ENCODE measurements at places on chromosomes 3 and 15.
A peak's percentile ranks its signal among the peaks of the same experiment; 100 is the strongest.

- no peak for DNase-seq
Measured at GRCh38 chr15:39265261-39265660, 315.6 kb upstream of the THBS1 start.

DNA sequence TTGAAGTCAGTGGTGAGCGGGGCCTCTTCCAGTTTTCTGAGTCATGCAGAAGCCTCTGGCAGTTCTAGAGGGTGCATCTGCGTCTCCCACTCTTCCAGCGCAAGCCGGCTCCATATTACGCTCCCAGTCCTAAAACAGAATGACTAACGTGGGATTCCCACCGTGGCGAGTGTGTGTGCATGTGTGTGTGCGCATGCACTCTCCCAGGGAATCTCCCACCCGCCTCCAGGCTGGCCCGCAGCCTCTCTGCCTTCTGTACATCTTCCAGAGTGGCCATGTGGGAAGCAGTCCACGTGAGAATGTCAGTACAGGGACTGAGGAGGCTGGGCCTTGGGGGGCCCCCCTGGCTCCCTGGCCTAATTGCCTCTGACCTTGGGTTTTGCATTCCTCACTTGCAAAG, 87.7 kb downstream of the LSM3 start:
- DNase-seq: peak; percentile 66

GRCh38 chr3:55951388-55951787, 464.3 kb upstream of the WNT5A start:
- DNase-seq: no peak

- no peak for DNase-seq
Measured at GRCh38 chr3:195410546-195410945, 32.3 kb downstream of the ACAP2 start.

DNA sequence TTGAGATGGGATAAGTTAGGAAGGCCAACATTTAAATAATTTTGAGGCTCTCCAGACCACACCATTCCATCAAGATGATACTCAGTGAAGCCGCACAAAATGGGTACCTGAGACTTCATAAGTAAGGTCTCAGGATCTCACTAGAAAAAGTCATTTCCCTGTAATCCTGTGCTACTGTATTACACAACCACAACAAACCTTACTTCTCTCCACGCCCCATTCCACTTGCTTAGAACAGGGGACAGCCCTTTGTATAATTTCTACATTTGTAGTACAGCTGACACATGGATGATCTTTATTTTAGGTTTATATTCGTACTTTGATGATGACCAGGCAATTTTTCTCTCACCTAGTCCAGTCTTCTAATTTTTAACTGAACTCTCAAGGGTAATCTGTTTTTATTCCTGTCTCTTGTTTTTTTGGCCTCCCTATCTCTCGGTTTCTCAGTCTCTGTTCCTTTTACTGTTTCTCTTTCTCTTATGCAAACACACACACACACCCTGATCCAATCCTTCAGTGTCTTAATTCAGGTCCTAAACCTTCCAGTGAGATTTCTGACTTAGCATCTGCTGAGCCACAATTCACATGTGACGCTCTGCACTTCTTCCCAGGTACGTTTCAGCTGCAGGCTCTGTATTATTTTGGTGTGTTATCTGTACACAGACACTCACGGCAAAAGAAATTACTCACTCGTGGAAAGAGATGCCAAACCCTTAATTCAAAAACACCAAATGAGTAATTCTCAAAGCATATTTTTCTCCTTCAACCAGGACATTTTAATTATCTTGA, 223.2 kb upstream of the THBS1 start:
- no peak for DNase-seq

DNA sequence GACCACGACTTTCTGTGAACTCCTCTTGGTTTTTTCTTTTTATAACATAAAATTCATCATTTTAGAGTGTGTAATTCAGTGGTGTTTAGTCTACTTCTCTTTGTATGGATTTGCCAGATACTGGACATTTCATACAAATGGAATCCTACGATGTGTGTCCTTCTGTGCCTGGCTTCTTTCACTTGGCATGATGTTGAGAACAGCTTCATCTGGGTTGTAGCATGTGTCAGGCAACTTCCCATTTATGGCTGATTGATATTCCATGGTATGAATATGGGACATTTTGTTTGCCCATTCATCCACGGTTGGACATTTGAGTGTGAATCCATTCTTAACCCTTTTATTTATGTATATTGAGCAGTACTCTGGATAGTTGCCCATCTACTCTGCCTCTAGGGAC, 82.7 kb upstream of the KLF13 start:
- no peak for DNase-seq

DNA sequence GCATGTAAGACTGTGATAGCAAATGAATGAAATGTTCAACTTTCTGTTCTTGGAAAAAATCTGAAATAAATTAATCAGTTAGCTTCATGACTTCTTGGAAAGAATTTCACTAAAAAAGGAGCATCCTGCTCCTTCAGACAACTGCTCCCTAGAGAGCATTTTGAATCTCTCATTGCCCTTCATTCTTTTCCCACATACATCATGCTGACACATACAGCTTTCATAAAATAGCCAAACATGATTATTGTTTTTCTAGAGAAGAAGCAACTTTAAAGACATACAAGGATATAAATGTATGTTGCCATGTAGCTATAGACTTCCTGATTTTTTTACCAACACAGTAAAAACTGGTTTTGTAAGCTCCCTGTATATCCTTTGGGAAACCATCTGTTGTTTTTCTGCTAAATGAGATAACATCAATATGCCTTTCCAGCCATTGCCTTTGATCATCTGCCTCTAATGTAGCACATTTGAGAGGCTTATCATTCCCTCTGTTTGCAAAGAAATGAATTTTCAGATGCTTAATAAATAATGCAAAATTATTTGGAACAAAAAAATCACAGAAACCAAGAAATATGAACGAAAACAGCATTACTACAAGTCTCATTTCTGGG, 248.2 kb upstream of the GPR149 start:
- DNase-seq: no peak

- DNase-seq: no peak
Measured at GRCh38 chr3:43343185-43343584, 56.8 kb downstream of the SNRK start.

DNA sequence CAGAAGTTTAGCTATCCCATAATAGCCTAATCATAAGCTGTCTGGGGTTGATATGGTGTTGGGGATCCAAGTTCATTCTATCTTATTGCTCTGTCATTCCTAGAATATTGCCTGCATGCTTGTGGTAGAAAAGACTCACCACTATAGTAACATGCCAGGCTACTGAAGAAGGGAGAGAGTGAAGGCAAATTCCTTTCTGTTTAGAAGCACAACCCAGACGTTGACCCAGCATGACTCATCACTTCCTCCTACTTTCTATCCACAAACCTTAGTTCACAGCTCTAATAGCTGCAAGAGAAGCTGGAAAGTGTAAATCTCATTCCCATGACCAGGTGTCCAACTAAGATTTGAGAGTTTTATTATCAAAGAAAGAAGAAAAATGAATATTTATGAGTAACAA, 57.8 kb upstream of the NMD3 start:
- DNase-seq: no peak

GRCh38 chr3:65730449-65730848, 308.3 kb downstream of the MAGI1 start:
- no peak for DNase-seq

DNA sequence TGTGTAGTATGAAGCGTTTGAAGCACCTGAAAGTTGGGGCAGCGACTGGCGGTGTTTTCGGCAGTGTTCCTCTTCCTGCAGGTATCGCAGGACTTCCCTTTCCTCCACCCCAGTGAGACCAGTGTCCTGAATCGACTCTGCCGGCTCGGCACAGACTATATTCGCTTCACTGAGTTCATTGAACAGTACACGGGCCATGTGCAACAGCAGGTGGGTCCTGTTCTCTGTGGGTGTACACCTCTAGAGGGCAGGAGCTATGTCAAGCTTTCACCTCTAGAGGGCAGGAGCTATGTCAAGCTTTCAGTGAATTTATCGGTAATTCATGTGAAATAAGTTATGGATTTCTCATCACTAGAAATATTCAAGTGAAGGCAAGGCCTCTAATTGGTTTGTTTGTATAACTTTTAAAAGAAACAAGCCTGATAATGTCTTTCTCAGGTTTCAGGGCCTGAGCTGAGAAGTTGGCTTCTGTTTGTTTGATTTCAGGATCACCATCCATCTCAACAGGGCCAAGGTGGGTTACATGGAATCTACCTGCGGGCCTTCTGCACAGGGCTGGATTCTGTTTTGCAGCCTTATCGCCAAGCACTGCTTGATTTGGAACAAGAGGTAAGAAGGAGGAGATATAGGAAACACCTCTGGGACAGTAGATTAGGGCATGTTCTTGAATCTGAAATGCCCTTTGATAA, 5.3 kb downstream of the TUBGCP4 start:
- no peak for DNase-seq

- DNase-seq: no peak
Measured at GRCh38 chr3:14122301-14122700, 2.4 kb downstream of the CHCHD4 start.

DNA sequence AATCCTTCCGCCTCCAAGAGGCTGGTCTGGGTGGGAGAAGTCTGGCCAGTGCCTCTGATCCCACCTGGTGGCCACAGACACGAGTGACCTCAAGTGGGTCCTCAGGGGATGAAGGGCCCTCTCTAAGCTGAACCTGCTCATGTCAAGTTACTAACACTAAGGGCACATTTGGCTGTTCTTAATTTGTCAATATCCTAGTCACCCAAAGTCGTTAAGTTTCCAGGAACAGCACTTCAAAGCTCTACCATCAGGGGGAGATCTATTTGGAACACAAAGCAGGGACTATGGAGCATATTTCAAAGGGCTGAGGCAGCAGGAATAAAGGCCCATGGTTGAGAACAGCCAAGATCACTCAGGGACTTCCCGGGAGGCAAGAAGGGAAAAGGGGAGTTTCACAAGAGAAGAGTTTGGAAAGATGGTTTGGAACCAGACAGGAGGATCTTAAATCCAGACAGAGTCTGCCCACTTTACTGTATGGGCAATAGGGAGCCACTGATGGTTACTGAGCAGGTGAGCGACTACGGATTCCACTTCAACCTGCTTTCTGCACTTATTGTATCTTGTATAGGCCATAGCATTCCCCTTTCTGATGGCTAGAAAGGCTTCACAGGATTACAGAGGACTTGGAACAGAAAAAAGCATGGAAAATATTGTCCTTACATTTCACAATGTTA, 13.7 kb downstream of the OXTR start:
- no peak for DNase-seq

DNA sequence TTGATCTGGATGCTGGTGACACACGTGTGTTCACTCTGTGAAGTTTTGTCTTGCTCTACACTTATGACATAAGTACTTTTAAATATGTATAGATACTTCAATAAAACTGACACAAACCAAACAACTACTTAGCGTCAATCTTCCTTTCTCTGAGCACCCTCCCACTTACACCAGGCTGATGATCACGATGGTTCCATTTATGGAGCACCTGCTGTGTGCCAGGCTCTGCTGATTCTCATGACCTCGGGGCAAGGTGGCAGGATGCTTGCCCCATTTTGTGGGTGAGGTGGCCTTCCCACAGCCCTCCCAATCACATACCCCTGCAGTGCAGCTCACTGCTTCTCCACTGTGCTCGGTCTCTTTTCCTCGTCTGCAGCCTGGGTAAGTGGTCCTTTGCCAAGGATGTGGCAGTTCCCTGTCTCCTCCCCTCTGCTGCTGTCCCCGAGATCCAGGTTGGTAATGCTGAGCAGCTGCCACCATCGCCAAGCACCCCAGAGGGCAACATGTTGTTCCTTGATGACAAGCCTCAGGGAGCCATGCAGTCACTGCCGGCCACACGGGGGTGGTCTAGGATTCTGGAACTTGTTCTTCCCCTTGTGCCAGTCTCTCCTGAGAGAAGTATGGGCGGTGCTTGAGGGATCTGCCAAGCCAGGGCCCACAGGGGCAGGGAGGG, 20.6 kb upstream of the ADCY5 start:
- DNase-seq: no peak

GRCh38 chr3:188830893-188831292, 340.9 kb upstream of the TPRG1 start:
- DNase-seq: no peak

GRCh38 chr15:46961795-46962194, 755.5 kb upstream of the SEMA6D start:
- no peak for DNase-seq

- no peak for DNase-seq
Measured at GRCh38 chr15:63296195-63296594, 18.8 kb downstream of the APH1B start.

DNA sequence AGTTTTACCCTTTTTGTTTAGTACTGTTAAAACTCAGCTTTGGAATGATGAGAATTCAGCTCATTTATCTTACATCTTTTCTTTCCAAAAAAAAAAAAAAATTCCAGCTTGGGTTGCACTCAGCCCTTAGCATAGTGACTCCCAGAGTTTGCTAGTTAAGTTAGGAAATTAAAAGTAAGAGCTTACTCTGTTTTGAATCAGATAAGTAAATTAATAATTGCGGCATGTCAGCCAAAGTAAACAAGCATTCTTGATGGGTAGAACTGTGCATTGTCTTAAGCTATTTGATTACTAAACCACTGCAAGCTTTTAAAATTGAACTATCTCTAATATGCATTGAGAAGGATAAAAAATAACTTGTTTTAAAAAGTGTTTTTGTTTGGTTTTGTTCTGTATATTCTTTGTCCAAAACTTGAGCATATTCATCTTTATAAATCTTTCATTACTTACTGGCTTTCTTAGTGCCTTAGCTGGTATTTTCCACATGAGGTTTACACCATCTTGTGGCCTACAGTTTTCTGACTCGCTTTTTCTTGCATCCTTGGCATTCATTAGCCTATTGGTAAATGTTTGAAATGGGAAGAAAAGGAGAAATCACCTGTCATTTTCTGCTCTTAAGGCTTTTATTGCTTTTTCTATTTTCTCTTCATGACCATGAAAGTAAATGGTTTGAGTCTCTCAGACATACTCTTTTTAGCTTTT, 107.6 kb downstream of the FILIP1L start:
- DNase-seq: no peak

- no peak for DNase-seq
Measured at GRCh38 chr3:105065895-105066839, 300.5 kb upstream of the ALCAM start.

- DNase-seq: no peak
Measured at GRCh38 chr3:155602307-155602706, 142.6 kb downstream of the PLCH1 start.

- DNase-seq: no peak
Measured at GRCh38 chr3:123442908-123443307, 6.0 kb downstream of the ADCY5 start.

DNA sequence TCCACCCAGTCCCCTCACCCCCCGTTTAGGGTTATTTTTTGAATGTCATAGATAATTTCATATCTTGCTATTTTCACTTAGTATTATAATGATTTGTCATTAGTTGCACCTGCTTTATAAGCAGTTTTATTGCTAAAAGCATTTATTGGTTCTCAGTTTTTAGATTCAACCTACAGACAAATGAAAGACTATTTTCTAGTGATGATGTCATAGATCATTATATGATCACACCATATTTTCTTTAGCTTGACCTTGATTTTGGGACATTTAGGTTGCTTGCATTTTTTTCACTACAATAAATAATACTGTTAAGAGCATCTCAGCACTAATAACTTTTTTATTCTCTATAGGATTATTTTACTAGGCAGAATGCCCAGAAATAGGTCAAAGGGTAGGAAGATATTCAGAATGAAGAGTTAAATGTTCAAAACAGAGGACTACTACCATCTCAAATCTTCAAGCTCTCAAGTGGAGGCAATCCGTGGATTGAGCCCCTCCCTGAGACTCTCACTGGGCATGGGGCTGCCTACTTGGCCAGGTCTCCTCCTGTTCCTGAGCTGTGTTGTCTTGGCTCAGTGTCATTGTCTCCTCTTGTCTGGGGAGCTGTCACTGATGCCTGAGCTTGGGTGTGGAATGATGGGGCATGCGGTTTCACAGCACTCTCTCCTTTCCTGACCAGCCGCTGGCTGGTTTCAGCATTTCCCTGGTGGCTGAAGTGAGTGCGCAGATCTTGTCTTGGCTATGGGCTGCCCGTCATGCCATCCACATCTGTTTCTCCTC, 28.4 kb downstream of the CHCHD6 start:
- no peak for DNase-seq
